ENCODE measurements at places on chromosomes 1 and 21.

GRCh38 chr1:225820522-225821120 lies 10.7 kb downstream of the EPHX1 start:
- no peak for DNase-seq

- DNase-seq, result no peak
Measured at GRCh38 chr1:227125929-227126545, 185.9 kb downstream of the COQ8A start.

DNA sequence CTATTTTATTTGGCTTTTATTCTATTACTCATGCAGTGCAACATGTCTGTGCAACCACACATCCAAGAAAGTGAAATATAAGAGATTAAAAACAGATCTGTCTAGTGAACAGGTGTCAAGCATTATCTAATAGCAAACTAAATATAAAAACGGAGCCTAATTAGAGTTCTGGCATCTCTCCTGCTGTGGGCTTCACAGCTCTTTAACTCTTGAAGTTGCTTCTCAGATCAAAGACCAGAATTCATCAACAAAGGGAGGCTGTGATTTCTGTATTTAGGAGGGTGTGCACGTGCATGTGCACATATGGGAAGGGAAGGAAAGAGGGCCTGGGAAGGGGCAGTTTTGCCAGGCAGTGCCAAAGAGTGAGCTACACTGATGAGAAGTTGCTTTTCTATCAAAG lies 81.0 kb downstream of the MIS18A start:
- DNase-seq, result no peak

DNA sequence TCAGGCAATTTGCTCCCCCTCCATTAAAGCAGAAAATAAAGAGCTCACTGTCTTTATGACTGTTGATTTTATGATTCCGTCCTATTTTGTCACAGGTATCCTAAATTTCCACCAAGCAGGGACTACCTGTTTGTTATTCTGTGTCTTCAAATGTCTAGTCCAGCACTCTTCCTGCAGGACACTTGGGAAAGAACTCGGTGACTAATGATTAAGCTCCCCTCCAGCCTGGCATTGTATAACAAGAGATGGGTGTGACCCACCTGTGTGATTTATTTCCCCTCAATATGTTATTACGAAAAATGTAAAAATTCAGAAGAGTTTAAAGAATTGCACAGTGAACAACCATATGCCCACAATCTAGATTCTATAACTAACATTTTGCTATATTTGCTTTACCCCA lies 42.9 kb upstream of the LRRN2 start:
- DNase-seq, result no peak

DNA sequence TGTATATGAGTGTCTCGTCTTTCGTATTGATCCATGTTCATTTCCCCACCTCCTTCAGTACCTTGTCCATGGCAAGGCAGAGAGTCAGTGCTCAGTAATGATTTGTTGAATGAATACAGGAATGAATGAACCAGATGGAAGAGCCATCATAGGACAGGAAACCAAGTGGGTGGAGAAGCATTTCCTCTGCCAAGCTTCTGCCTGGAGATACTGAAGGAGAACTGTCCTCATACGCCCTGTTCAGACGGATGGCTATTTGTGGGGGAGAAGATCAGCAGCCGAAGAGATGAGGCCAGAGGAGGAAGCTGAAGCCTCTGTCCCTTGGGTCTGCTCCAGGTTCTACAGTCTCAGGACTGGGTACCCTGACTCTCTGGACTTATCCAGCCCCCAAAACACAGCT lies 5.8 kb downstream of the FAM43B start:
- no peak for DNase-seq

GRCh38 chr1:17119076-17119772 lies at the start of gene PADI2:
Gene PADI2 (minus strand): TSS chr1:17119451. CDS start chr1:17119371, 80 bp downstream.
- DNase-seq, result no peak

- no peak for DNase-seq
Measured at GRCh38 chr21:35855484-35855883, 204.8 kb downstream of the SETD4 start.

GRCh38 chr1:104574620-104575019 lies 824.9 kb downstream of the AMY1C start:
- no peak for DNase-seq

GRCh38 chr1:95257758-95258157 lies 23.7 kb downstream of the RWDD3 start:
- no peak for DNase-seq

- no peak for DNase-seq
Measured at GRCh38 chr1:193077991-193078390, 18.6 kb downstream of the RO60 start.

GRCh38 chr1:1427106-1427819 lies 6.2 kb upstream of the ANKRD65 start:
- DNase-seq, result no peak

- no peak for DNase-seq
Measured at GRCh38 chr21:43847301-43847700, 17.7 kb upstream of the AGPAT3 start.

DNA sequence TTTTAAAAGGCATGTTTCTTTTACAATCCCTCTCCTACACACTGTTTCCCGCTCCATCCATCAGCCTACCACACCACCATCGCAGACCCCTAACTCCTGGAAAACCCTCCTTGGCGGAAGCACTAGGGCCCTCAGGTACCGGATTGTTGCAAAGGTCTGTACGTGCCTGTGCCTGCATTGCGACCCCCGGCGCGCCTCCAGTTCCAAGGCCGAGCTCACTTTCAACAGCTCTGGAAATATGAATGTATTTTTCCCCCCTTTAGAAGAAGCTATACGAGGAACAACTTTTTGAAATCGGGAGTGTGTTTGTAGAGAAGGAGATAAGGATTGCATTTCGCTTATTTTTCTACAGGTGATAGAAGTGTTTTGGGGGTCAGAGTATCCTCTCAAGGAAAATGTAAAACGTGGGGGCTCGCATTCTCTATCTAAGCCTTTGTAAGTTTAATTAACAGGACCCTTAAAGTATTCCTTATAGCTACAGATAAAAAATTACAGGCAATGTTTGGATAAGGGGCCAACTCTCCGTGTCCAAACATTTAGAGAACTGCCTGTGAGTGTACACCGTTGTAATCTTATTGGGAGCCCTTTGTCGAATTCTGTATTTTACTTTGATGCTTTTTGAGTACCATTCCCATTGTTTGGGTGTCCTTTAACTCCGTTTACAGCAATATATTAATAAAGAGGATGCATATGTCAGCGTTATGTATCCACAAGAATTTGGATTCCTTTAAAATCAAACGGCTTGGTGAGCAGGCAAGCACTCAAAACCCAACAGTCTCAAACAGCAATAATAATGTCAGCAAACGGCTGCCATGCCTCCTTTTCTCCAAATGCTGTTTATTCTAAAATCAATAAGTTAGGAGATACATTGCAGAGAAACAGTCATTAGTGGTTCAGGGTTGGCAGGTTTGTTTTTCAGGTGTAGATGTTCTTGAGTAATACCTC lies 5.9 kb downstream of the PRRX1 start:
- DNase-seq, result no peak

DNA sequence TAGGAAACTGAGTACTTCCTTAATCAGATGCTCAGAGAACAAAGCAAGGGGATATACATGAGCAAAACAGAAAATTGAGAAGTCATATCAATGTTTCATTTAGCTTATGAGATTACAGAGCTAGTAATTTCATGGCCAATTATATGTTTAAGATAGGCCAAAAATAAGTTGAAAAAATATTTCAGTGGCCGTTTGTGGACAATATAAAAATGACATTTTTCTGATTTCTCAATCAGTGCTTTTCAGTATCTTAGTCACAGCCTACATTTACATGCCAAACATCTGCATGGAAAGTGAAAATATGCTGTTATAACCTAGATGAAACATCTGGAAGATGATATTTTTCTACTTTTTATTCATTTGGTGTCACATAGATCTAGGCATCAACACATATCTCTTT lies 192.5 kb downstream of the HLX start:
- no peak for DNase-seq

DNA sequence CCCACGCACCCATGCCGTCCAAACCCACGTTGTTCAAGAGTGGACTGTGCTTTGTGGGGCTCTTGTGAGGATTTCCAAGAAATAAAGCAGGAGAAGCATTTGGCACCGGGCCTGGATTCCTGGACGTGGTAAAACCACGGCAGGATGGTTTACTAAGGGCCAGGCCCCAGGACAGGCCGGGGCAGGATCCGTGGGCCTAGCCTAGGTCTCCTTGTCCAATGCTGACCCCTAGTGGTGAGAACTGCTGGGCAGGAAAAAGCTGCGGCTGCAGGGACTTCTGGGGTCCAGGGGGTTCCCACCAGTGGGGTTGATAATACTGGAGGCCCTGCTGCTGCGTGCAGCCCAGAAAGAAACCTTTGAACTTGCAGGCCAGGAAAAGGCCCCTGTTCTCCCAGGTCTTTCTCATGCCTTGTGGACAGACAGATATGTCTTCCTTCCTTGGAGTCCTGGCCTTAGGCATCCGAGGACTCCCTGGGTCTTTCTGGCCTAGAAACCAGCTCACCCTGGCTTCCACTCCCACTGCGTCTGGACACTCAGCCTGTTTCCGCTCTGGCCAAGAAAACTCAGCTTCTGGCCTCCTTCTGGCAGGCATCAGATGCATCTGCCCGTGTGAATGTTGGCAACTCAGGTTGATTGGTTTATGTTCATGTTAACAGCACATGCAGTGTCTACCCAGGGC lies 106.9 kb upstream of the TMEM51 start:
- DNase-seq, result peak; percentile 11

- no peak for DNase-seq
Measured at GRCh38 chr1:58854576-58854975, 70.7 kb upstream of the JUN start.

DNA sequence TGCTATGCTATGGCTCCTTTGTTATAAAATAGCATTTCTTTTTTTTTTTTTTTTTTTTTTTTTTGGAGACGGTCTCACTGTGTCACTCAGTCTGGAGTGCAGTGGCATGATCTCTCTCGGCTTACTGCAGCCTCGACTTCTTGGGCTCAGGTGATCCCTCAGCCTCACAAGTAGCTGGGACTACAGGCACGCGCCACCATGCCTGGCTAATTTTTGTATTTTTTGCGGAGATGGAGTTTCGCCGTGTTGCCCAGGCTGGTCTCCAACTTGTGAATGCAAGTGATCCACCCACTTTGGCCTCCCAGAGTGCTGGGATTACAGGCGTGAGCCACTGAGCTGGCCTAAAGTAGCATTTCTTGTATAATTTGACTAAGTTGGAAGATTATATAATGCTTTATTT lies 10.8 kb downstream of the CAMTA1 start:
- no peak for DNase-seq

- DNase-seq, result peak; percentile 47
Measured at GRCh38 chr1:184210031-184210430, 158.5 kb downstream of the TSEN15 start.

DNA sequence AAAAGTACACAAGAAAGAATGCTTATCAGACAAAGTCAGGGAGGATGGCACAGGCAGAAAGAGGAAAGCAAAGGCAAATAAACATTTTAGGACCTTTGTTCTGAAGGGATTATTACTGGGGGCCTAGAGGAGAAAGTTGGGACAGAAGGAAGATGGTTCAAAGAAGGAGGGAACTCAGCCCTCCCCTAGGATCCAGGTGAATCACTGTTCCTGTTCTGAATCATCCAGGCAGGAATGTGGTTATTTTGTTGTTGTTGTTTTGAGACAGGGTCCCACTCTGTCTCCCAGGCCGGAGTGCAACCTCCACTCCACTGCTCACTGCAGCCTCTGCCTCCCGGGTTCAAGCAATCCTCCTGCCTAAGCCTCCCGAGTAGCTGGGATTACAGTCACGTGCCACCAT lies 38.5 kb upstream of the PSEN2 start:
- DNase-seq, result no peak

- no peak for DNase-seq
Measured at GRCh38 chr1:227548448-227548847, 14.9 kb upstream of the ZNF678 start.

- DNase-seq, result no peak
Measured at GRCh38 chr1:219373616-219373935, 199.9 kb downstream of the LYPLAL1 start.

GRCh38 chr1:57724535-57724934 lies 300.7 kb upstream of the DAB1 start:
- DNase-seq, result no peak

DNA sequence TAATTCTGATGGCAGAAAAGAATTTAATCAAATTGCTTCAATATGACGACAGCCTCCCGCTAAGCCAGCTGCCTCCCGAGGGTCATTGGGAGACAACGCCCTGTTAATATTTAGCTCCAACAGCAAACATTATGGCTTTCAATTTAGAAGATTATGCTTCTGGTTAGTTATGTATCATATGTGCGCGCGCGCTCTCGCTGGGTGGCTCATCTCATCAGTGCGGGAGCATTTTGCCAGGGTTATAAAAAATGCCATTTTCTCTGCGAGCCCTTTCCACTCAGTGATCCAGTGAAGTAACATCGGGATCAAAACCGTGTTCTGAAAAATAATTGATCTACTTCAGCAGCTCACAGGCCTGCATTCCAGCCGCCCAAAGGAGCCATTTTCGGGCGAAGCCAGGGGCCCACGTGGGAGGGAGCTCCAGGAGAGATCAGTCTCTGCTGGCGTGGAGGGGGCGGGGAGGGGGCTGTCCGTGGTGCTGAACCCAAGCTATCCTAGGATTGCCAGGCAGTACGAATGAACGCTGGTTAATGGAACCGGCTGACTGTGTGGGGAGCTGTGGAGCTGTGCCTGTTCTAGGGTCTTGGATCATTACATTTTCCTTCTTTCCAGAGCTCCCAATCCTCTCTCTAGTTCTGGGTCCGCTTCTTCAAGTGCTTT lies 219.1 kb upstream of the ZC3H12A start:
- no peak for DNase-seq

- no peak for DNase-seq
Measured at GRCh38 chr1:227378181-227378580, 59.9 kb upstream of the CDC42BPA start.

- no peak for DNase-seq
Measured at GRCh38 chr1:221753828-221754188, 11.9 kb upstream of the DUSP10 start.

DNA sequence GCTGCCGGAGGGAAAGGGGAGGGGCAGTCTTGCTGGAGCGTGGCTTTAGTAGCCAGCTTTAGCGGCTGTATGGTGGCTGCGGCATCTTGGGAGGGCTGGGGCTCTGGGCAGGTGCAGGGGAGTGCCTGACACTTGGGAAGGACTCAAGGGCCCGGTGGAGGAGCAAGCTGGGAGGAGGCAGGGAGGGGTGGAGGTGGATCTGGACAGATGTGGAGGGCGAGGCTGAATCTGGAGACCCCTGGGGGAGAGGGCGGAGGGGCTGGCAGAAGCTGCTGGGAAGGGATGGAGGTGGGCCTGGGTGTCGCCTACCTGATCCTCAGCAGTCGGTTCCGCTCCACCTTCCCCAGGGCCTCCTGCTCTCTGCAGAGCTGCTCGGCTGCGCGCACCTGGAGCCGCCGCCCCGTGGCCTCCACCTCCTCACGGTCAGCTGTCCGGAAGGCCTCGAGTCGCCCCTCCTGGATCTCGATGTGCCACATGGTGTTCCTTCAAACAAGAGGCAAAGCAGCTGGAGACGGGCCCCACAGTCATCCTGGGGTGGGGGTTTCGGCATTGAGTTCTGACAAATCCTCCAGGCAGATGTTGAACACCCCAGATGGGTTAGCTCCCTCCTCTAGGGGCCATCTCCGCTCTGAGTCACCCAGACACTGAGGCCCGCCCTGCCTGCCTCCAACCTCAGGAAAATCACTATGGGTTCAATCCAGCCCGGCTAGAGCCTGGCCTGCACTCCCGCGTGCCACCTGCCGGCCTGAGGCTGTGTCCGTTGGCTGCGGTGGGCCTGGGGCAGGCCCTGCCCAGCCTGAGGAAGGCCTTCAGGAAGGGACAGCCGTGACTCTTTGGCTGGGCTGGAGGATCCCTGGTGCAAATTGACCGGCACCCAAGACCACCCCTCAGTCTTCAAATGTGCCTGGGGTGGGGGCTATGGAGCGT lies 29.6 kb downstream of the CFAP74 start:
- no peak for DNase-seq

GRCh38 chr1:176942346-176942745 lies 222.2 kb downstream of the ASTN1 start:
- no peak for DNase-seq

Data from BJ (cell line).